ENCODE measurements at places on chromosomes 11 and 22. TPM values are rescaled to one million over a fixed set of nuclear protein-coding genes. Genes with fewer than 3 reads are reported as not detected.

Gene SLC35F2
- 3.3 TPM for polyA plus RNA-seq

Gene OR51E2
- not detected for polyA plus RNA-seq

Gene TRIM3
- 5.8 TPM for polyA plus RNA-seq

Gene GP1BB
- 2.4 TPM for polyA plus RNA-seq

Gene KRTAP5-1
- not detected for polyA plus RNA-seq

All from Purkinje cell (primary cell).